ENCODE measurements at places on chromosomes 3 and 15. TPM values are rescaled to one million over a fixed set of nuclear protein-coding genes. Genes with fewer than 3 reads are reported as not detected.
A peak's percentile ranks its signal among the peaks of the same experiment; 100 is the strongest.

DNA sequence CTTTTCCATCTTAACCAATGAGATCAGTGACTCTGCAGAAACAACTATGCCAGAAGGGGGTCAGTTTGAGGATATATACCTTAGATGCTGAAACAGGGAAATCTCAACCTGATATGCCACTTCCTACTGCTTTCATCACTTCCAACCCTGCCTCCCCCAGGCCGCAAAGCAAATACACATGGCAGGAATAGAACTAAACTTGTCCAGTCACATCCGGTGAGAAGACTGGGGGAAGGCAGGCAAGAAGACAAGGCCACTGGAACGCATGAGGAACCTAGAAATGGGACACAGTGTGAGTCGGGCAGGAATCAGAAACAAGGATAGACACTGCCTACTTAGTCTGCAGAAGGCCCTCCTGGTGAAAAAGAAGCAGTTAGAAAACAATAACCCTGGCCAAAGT is 90.6 kb downstream of the MYO5A start:
- no peak for DNase-seq

The RCCD1 gene
- 17.6 TPM for total RNA-seq

The GHSR gene
- total RNA-seq = not detected

DNA sequence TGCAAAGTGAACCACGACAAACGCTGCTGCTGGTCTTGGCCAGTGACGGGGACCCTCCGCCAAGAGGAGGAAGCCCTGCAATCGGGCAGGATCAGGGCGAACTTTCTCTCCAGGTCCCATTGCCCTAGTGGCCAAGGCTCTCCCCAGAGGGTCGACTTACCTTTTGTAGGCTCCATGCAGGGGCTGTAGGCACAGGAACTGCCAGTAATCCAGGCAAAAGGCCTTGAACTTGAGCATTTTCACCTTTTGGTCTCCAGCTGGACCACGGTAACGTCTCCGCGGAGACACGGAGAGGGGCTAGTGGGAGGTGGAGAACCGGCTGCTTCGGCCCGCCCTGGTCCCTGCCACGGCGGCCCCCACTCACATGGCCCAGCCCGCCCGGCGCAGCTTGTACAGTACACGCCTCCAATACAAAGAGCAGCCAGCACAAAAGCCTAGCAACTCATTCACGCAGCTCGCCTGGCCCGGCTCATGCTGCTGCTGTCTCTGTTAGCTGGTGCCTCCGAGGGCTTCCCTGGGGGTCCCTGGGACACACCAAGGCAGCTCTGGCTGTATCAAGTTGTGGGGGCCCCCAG is 31.0 kb downstream of the IQSEC1 start:
- no peak for DNase-seq

GRCh38 chr15:73767806-73768501 is 14.8 kb upstream of the INSYN1 start:
- DNase-seq = no peak

- peak; percentile 70 for DNase-seq
These were observed 79.8 kb downstream of the NECTIN3 start for GRCh38 chr3:111151438-111151837.

DNA sequence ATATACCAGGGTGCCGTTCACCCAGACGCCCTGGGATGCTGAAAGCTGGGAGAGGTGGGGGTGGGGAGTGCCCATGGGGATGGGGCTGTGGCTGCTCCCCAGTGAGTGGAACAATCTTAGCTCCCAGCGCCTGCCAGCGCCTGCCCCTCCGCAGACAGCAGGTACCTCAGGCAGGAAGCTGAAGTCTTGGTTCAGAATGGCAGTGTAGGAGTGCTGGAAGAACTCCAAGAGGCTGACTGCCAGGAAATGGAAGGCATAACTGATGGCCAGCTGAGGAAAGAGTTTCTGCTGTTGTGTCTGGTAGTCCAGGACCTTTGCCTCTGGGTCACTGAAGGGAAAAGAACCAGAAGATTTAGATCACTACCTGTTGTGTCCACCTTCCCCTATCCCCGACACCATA is 8.4 kb downstream of the ACOX2 start:
- DNase-seq = peak; percentile 69

The CFAP91 gene
- 0.17 TPM for total RNA-seq

GRCh38 chr3:26721047-26721446 is 98.5 kb downstream of the LRRC3B start:
- DNase-seq = no peak

DNA sequence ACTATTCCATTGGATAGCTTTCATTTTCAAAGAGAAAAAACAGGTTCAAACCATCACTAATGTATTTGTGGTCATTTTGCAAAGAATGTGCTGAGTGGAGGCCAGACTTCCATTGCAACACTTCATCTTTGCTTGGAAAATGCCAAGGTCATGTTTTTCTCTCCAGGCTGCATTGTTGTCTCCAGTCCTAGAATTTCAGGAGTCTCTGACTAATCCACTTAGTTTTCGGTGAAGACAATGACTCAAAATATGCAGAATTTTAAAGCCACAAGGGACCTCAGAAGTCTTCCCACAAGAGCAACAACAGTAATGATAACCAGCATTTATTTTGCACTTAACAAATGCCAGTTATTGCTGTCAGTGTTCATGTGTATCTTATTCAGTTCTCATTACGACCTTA is 277.0 kb downstream of the RYR3 start:
- no peak for DNase-seq

The YEATS2 gene
- 45.0 TPM for total RNA-seq

- no peak for DNase-seq
These were observed 105.3 kb downstream of the CD47 start for GRCh38 chr3:107985496-107985895.

All from mammary epithelial cell (primary cell).